ENCODE measurements at places on chromosomes 7 and 10.

GRCh38 chr10:133134411-133135115 is 25.5 kb upstream of the KNDC1 start:
- no peak for DNase-seq

DNA sequence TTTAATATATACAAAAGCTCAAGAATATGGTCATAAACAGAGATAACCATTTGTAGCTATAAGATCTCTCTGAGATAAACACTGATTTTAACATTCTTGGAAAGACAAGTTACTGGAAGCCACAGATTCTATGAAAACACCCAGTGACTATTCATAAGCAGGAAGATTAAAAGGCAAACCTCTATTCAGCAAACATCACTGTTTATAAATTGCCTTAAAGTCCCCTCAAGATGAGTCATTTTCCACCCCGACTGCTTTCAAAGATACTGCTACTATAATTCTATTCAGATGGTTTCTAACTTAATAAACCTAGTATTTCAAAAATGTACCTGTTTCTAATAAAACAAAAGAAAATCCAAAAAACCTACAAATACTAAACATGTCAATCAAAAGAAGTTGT is 21.0 kb downstream of the TM9SF3 start:
- no peak for DNase-seq

- no peak for DNase-seq
Measured at GRCh38 chr7:34747867-34748727, 90.1 kb downstream of the NPSR1 start.

- no peak for DNase-seq
Measured at GRCh38 chr10:71252220-71252619, 39.9 kb downstream of the UNC5B start.

GRCh38 chr10:121668314-121669027 is 70.2 kb upstream of the FGFR2 start:
- DNase-seq, result no peak

DNA sequence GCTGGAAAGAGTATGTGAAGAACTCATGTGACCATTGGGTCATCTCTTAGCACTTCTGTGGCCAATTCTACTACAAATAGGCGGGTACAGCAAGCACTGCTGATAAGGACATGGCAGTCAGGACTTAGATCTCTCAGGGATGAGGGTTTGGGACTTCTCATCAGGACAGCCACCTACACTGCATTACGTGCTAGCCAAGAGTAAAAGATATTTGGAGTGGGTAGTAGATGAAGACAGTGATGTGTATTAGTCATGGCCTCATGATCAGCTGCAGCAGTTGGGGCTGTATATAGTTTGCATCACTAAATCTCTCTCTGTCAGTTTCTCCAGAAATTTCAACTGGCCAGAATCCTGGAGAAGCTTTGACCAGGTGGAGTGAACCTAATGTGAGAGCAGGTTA is 9.2 kb downstream of the TAS2R60 start:
- no peak for DNase-seq

- DNase-seq, result no peak
Measured at GRCh38 chr7:7944619-7945282, 23.8 kb upstream of the GLCCI1 start.

GRCh38 chr7:116239020-116239419 is 28.7 kb downstream of the TES start:
- no peak for DNase-seq

- DNase-seq, result no peak
Measured at GRCh38 chr7:11252011-11252607, 278.4 kb downstream of the PHF14 start.

DNA sequence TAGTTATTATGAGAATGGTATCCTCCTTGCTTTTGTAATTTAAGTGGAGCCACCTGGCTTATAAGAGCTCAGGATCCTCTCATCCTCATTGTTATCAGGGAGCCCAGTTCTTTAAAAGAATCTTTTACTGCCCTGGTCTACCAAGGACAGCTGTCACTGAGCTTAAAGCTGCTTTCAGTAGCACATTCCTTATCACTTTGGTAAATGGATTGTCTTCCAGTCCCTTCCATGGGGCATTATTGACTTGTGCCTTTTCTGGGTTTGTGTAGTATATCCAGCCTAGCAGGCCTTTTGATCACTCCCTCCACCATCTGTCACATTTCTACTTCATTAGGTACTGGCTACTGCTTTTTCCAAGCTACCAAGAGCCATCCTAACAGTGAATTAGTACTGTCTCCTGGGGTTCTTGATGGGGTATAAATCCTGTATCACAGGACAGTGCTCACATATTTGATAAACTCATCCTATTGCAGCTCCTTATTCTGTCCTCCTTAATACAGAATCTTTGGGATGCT is 208.9 kb downstream of the TMEM26 start:
- DNase-seq, result no peak

DNA sequence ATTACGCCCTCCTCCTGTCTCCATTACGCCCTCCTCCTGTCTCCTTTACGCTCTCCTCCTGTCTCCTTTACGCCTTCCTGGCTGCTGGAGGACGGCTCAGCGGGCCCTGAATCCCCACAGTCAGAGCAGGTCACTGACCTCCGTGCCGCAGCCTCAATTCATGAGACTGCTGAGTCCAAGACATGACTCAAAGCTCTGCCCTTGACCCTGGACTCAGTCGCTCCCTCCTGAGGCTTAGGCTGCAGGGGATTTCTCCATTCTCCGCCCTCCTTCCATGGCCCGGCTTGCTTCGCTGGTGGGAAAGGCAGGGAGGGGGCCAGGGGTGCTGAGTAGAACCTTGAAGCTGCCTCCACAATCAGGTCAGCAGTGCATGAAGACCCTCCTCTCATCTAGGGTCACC is 21.0 kb upstream of the FOXL3 start:
- no peak for DNase-seq

DNA sequence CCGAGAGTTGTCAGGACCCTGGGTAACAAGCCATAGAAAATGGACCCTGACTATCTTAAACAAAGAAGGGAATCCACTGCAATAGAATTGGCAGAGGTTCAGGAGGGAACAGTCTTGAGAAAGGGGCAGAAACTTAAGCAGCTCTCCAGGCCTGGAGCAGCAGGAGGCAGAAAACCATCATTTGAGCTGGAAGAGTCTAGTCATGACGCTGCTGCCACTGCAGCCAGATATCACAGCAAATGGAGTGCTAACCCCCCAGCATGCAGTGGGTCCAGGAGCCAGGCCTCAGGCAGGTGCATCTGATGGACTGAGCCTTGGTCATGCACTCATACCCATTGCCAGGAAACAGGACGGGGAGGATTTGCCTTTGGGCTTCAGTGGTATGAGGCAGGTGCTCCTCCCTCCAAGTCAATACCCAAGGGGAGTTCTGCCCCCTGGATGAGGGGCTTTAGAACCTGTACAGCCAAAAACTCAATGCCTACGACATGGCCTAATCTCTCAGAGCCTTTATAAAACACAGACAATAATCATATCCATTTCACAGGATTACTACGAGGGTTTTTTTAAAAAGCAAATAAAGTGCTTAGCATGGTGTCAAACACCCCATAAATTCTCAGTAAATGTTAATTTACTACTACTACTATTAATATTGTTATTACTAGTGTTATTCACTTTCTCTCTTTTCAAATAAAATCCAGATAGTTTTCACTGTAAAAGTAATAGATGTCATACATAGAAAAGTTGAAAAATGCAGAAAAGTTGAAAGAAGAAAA is 30.7 kb downstream of the DUSP5 start:
- DNase-seq, result no peak

GRCh38 chr10:3119796-3120459 is 52.6 kb downstream of the PFKP start:
- no peak for DNase-seq

GRCh38 chr10:3828404-3829155 is 43.6 kb upstream of the KLF6 start:
- DNase-seq, result no peak

DNA sequence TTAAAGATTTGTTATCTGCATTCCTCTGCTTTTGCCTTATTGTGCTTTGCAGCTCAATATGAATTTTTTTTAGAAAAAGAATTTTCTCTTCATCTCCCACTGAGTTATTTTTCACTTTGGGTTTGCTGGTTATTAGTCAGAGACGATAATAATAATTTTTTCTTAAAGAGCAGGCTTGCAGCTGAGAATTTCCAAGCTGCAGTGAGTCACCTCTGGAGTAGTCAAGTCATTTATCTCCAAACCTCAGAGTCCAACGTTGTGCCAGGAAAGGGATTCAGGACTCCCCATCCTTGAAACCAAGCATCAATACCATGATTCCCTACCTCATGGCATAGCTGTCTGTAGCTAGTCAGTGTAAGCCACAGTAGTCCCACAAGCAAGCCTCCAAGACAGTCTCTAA is 15.2 kb upstream of the EGR2 start:
- DNase-seq, result no peak

GRCh38 chr7:84017651-84018050 is 176.9 kb downstream of the SEMA3A start:
- DNase-seq, result no peak

DNA sequence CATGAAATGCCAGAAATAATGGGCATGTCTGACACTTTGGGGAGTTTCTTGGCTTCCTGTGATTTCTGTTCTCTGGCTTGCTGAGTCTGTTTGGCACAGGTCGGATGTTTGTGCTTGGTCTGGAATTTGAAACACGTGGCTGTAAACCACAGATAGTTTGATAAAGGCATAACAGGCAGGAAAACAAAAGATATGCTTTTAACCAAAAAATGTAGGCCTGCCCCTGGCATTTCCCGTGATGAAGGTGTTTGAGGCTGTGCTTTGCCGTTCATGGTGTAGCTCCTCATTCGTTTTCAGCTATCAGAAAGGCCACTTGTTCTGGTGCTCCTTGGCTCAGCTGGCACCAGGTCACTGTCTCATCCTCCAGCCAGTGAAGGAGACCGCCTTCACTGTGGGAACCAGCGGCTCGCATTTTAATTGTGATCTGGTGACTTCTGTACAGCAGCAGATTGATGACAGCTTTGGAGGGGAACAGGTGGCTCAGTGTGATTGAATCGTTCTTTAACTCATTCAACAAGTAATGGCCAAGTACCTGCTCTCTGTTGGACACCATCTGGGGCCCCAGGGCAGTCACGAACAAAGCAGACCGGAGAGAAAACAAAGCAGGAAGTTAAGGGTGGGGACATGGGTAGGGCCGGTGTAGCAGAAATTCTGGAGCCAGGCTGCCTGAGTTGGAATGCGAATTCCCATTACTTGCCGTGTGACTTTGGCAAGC is 111.5 kb downstream of the CCNY start:
- DNase-seq, result no peak

GRCh38 chr10:72951760-72952159 is 2.8 kb downstream of the PLA2G12B start:
- no peak for DNase-seq

DNA sequence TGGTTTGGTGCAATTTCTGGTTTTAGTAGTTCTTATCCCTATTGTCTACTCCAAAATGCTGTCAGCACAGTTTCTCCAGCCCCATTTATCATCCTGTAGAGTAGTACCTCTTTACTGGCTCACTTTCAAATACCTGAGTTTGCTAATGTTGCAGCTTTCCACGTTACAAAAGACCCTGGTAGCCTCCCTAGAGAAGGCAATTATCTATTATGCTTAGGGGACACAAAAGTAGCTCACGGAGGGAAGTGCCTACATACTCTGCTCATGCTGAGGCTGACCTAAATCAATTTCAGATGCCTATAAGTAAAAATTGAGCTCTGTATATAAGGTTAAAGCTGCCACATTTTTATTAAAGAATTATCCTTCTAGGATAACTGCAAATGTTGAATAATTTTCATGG is 603.6 kb downstream of the CNTNAP2 start:
- DNase-seq, result no peak

- DNase-seq, result no peak
Measured at GRCh38 chr10:115045499-115045898, 47.7 kb upstream of the ATRNL1 start.

GRCh38 chr7:46007990-46008643 is 87.0 kb upstream of the IGFBP3 start:
- DNase-seq, result no peak

- no peak for DNase-seq
Measured at GRCh38 chr7:149741629-149742028, 31.8 kb downstream of the ZNF467 start.

GRCh38 chr7:32030904-32031692 is 39.1 kb downstream of the PDE1C start:
- no peak for DNase-seq

- no peak for DNase-seq
Measured at GRCh38 chr7:149432121-149432691, 28.7 kb downstream of the ZNF777 start.

GRCh38 chr7:82428186-82428961 is 15.2 kb downstream of the CACNA2D1 start:
- no peak for DNase-seq

- DNase-seq, result no peak
Measured at GRCh38 chr10:132118366-132118765, 52.6 kb downstream of the JAKMIP3 start.

GRCh38 chr10:6803427-6803783 is 223.3 kb upstream of the PRKCQ start:
- DNase-seq, result no peak

- no peak for DNase-seq
Measured at GRCh38 chr7:13846386-13846785, 143.1 kb downstream of the ETV1 start.

DNA sequence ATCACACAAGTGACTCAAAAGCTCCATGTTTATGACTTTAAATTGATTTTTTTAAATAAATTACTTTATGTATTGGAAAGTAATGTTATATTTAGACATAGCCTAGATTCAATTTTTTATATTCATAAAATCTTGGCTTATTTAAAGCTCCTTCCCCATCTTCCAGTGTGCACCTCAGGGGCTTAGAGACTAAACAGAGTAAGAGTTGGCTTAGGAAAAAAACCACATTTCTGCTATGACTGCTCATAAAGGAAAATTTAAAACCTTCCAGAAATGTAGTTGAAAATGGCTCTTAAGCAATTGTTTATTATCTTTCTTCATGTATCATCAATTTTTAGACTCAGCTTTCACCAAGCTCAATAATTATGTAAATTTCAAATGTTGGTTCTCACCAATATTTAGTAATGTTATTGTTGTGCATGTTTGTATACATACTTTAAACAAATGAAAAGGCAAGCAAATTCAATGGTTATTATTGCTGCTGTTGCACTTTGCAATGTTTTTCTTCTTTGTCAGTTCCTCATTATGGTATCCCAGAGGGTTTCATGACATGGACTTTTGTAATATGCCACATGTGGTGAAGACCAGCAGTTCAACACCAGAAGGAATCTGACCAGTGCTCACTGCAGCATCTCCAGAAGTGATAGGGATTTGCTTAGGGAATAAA is 700.1 kb upstream of the ANKRD30A start:
- no peak for DNase-seq

DNA sequence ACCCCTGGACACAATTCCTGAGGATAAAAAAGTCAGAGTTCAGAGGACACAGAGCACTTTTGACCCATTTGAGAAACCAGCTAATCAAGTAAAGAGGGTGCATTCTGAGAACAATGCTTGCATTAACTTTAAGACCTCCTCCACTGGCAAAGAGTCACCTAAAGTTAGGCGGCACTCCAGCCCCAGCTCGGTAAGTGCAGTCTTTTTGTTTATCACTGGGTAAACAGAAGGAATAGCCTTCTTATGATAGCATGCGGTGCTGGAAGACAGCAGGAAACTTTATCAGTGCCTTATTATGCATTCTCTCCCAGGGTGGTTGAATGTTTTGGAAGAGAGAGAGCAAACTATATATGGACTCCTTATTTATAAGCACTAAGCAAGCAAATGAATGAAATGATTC is 130.5 kb downstream of the CDK14 start:
- no peak for DNase-seq

GRCh38 chr7:915291-916218 is 38.9 kb downstream of the ADAP1 start:
- DNase-seq, result no peak

- DNase-seq, result no peak
Measured at GRCh38 chr10:91643700-91644099, 10.8 kb upstream of the PPP1R3C start.

GRCh38 chr10:133163889-133164815 is 4.1 kb downstream of the KNDC1 start:
- DNase-seq, result no peak

All from stimulated activated CD4-positive, alpha-beta T cell treated with anti-CD3 and anti-CD28 coated beads, Interleukin-1b, Interleukin-23, amount 100 ng/mL, for 4 hours (primary cell).